Activated CD4-positive, alpha-beta T cell treated with anti-CD3 and anti-CD28 coated beads, Interleukin-2, amount 10 ng/mL, durations not matched to agents 7 days and 5 days (primary cell): ENCODE measurements at places on chromosomes 5 and 9. TPM values are rescaled to one million over a fixed set of nuclear protein-coding genes. Genes with fewer than 3 reads are reported as not detected.

Gene SEMA5A
- total RNA-seq, result 0.12 TPM

Gene TMEM174
- not detected for total RNA-seq

Gene TPM2
- total RNA-seq, result 13.1 TPM

Gene GADD45G
- 5.2 TPM for total RNA-seq

Gene GLRA1
- not detected for total RNA-seq

Gene MIGA2
- total RNA-seq, result 43.1 TPM

Gene SPATA31A6
- total RNA-seq, result not detected

Gene TIMD4
- total RNA-seq, result 0.92 TPM

Gene RANBP3L
- total RNA-seq, result not detected

Gene PNPLA7
- total RNA-seq, result 3.8 TPM

Gene MAN2A1
- total RNA-seq, result 39.2 TPM

Gene LHX6
- not detected for total RNA-seq

Gene DNAJC25
- total RNA-seq, result 3.2 TPM

Gene EDIL3
- not detected for total RNA-seq

Gene TRIM36
- not detected for total RNA-seq

Gene TRIP13
- total RNA-seq, result 33.4 TPM

Gene NR5A1
- total RNA-seq, result not detected

Gene RNF180
- not detected for total RNA-seq

Gene HAUS6
- 26.2 TPM for total RNA-seq

Gene COQ4
- 35.6 TPM for total RNA-seq

Gene INSL6
- not detected for total RNA-seq

Gene KIF4B
- not detected for total RNA-seq

Gene F2RL2
- not detected for total RNA-seq

Gene COL15A1
- total RNA-seq, result 0.07 TPM

Gene IL3
- 0.40 TPM for total RNA-seq

Gene SHOC1
- not detected for total RNA-seq

Gene DBH
- total RNA-seq, result not detected

Gene ADAMTS2
- total RNA-seq, result not detected
